ENCODE measurements at places on chromosomes 16 and 17. TPM values are rescaled to one million over a fixed set of nuclear protein-coding genes. Genes with fewer than 3 reads are reported as not detected.

DNA sequence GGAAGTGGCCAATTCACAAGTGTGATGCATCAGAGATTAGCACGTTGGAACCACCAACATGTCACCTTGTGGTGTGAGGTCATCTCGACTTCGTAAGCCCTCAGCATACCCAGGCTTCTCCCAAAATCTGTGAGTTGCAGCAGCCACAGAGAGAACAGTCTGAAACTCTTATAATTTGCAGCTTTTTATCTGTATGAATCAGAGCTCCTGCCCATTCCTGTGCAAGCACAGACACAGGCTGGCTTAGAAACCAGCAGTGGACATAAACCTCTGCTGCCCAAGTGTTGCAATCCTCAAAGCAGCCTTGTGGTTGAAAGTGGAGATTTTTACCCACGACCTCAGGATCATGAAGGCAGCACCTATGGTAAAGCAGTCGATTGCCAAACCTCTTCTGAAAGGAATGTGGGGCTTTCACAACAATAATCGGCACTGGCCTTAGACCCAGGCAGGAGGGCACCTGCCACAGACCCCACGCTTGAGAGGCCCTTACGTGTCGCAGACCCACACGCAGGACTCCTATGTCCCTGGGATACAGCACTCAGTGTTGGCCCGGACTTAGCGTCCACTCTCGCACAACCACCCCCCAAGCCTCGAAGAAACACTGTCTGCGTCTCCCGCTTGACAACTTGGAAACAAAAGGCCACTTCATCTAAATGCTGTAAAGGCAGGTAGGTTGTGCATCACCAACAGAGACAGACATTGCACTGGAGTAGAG lies 24.5 kb upstream of the OSGIN1 start:
- no peak for DNase-seq

SLC38A8 gene
- not detected for total RNA-seq

GRCh38 chr16:88383401-88384221 lies 852 bp downstream of the ZNF469 start:
- no peak for DNase-seq

DNA sequence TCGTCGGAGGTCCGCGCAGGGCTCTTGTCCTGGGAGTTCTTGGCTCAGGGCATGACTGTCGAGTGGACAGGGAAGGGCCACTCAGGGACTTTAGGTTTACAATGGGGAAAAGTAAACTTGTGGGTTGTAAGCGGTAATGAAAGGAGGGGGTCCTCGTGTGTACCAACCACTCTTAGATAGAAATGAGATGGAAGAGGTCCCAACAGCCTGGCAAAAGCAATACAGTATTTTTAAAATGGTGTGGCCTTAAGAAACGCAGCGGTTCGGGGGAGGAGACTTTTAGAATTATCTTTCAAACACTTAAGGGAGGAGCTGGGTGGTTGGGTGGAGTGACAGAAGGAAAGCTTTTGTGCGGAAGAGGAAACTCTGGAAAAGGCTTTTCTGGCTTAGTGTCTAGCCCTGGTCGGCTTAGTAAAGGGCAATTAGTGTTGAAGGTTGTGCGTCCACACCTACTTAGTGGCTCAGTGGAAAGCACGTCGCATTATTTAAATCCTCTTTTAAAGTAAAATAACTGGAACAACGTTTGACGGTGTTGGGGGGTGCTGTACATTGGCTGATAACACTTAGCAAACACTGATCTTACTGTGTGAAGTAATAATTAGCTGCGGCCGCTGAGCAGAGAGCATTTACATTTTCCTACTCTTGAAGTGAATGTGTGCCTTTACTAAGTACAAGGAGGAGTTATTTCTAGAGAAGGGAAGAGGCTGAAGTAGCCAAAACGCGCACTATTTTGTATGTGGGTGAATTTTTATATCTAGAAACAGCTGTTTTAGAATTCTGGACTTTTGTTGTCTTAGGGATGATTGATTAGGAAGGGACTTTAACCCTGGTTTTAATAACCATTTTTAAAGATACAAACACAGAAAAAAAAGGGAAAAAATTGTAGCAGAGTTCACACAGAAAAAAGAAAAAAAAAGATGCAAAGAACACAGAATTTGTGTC lies 1.0 kb downstream of the WSB1 start:
- peak; percentile 60 for DNase-seq

DNA sequence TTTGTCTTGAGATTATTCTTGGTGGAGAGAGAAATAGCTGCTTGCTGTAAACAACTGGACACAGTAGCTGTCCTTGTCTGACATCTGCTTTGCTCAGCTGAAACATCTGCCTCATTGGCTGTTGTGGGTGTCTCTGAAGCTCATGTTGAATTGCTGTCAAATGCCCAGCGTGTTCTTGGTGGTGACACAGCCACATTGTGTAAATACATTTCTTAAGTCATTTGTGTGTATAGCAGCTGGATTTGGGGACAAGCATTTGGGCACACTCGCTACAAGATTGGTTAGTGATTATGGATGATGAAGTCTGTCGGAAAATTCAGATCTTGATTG lies 5.3 kb downstream of the FAM234A start:
- peak; percentile 29 for DNase-seq

- no peak for DNase-seq
Observed at GRCh38 chr17:57868910-57869616, 19.2 kb upstream of the MRPS23 start.

BMERB1 gene
- total RNA-seq, result 112 TPM

Data from gastrocnemius medialis (tissue), 4 donors.